ENCODE measurements at places on chromosomes 13 and 19. TPM values are rescaled to one million over a fixed set of nuclear protein-coding genes. Genes with fewer than 3 reads are reported as not detected.

The TRPM4 gene
- not detected for total RNA-seq

The KASH5 gene
- total RNA-seq = not detected

The IGFL2 gene
- not detected for total RNA-seq

The ATP4A gene
- not detected for total RNA-seq

The ZNF625 gene
- total RNA-seq = 2.7 TPM
